ENCODE measurements at places on chromosomes 12 and 14.

DNA sequence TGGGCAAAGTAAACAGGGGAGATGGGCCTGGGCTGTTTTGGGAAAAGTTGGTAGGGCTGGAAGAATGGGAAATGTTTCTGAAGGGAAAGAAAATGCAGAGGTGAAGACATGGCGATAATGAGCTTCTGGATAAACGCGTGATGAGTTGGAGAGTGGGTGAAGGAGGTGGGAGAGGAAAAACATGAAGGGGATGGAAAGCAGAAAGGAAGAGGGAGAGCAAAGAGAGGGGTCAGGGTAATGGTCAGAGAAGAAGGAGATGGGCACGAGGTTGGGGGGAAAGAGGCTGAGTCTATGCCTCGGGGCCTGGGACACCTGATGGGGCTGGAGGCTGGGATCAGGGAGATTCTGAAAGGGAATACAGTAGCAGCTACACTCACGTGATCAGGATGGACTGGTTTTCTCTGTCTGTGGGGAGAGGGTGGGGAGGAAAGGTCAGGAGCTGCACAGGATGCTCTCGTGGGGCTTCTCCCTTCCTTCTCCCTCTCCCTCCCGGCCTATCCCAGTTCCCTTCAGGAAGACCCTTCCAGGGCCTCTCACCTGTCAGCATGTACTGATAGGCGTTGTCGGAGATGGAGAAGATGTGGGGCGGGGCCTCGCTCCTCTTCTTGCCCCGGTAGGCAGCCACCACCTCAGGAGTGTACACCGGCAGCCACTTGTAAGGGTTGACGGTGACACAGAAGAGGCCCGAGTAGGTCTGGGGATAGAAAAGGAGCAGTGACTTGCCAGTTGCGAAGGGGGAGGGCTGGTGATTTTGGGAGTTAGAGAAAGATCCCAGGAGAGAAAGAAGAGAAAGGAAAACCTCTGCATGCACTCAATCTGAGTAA, 3.1 kb downstream of the MYH7 start:
- no peak for DNase-seq

DNA sequence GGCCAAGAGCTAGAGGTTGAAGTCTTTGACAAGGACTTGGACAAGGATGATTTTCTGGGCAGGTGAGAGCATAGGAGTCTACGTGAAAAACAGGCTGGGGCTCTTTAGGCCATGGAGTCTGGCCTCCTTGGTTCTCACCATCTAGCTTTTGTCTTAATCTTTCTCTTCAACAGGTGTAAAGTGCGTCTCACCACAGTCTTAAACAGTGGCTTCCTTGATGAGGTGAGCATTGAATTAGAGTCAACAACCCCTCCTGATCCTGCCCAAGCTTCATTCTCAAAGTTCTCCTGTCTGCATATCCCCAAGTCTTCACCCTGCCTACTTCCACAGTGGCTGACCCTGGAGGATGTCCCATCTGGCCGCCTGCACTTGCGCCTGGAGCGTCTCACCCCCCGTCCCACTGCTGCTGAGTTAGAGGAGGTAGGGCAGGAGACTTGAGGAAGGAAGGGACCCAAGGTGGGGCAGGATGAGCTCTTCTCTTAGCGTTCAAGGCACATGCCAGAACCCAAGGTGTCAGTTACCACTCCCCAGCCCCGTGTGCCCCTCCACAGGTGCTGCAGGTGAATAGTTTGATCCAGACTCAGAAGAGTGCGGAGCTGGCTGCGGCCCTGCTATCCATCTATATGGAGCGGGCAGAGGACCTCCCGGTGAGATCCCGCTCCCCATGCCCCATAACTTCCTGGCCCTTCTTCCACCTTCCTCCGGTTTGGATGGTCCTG, 9.9 kb downstream of the ESYT1 start:
- DNase-seq: no peak

GRCh38 chr12:59041241-59042121, 121.2 kb upstream of the LRIG3 start:
- peak; percentile 95 for DNase-seq

DNA sequence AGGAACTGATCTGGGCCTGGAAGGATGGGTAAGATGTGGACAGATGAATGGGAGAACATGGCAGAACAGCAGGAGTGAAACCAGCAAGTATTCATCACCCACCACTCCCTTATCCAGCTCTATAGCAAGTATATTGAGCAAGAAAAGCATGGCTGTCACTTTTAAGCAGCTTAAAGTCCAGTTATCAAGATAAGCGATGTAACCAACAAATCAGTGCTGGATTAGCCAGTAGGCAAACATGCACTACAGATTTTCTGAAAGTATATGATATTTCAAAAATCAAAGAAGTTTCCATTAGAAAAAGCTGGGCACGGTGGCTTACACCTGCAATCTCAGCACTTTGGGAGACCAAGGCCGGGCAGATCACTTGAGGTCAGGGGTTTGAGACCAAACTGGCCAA, 53.9 kb upstream of the ATP2A2 start:
- DNase-seq: no peak

DNA sequence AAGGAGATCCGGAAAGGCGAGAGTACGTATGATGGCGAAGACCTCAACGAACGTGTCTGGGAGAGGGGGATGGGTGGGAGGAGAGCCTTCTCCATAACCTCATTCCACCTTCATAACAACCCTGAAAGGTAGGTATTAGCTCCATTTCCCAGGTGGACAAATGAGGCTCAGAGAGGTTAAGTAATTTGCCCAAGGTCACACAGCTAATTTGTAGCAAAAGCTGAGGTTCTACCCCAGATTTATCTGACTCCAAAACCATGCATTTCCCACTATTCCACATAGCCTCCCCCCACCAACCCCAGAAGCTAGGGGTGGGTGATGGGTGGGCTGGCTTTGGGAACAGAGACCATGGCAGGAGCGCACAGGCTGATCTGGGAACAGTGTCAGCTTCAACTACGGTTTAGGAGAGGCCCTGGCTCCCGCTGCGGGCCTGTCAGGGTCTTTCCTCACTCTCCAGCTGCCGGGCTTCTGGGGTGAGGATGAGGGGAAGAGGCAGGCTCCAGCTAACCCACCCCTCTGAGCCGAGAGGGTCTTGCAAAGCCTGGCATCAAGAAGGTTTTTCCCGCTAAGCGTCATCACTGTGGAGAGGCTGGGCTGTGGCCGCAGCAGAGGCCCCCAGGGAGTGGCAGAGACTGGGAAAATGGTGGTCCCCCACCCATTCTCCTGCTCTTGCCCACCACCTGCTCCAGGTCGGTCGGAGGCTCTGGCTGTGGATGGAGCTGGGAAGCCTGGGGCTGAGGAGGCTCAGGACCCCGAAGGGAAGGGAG, 8.9 kb downstream of the CHGA start:
- no peak for DNase-seq

GRCh38 chr12:85821759-85822158, 14.4 kb downstream of the RASSF9 start:
- peak; percentile 23 for DNase-seq

GRCh38 chr12:47992776-47993175, 11.5 kb downstream of the COL2A1 start:
- no peak for DNase-seq

- no peak for DNase-seq
Observed at GRCh38 chr12:67442896-67443295, 173.7 kb downstream of the CAND1 start.

GRCh38 chr14:58598028-58598803, 39.5 kb upstream of the DACT1 start:
- no peak for DNase-seq
